ENCODE measurements at places on chromosomes 3 and 15.
A peak's percentile ranks its signal among the peaks of the same experiment; 100 is the strongest.

DNA sequence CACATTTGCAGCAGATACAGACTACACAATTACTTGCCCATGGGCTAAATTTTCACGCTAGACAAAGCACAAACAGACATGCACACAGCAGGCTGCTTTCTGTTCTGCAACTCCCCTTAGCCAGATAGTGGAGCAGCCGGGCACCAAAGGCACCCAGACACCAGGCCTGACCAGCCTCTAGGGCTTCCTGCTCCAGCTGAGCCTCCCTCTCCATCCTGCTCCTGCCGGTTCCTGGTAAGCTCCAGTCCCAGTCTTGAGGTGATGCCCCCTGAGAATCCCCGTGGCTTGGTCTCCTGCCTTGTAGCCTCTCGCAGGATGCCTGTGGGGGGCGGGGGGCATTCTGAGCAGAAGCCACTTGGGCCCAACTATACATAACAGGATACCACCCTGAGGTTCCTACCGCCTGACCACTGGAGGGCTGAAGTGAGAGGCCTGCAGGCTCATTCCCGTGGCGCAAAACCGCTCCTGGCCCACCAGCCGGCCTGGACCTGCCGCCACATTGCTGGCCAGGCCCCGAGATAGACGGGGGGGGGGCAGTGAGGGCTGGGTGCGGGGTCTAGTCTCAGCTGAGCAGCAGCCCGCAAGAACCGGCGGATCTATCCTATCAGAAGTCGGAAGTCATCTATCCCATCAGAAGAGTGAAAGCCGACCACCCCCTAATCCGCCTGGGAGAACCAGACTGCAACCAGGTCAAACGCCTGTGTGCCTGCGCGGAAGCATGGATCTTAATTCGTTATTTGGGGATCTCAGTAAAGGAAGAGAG lies 3.9 kb downstream of the FOXL2 start:
- DNase-seq, result no peak

GRCh38 chr3:144626835-144627234 lies 655.2 kb downstream of the DIPK2A start:
- DNase-seq, result no peak

GRCh38 chr3:153762411-153763235 lies 358.6 kb upstream of the ARHGEF26 start:
- DNase-seq, result no peak

GRCh38 chr3:55858302-55858701 lies 371.2 kb upstream of the WNT5A start:
- no peak for DNase-seq

- no peak for DNase-seq
These were observed 601.2 kb upstream of the KCNMB2 start for GRCh38 chr3:177935047-177935446.

- DNase-seq, result no peak
These were observed 17.5 kb upstream of the GNAT1 start for GRCh38 chr3:50173685-50174516.

- no peak for DNase-seq
These were observed 81.9 kb downstream of the PDE8A start for GRCh38 chr15:85063522-85064079.

- DNase-seq, result no peak
These were observed 5.6 kb downstream of the FAM98B start for GRCh38 chr15:38459480-38459879.

DNA sequence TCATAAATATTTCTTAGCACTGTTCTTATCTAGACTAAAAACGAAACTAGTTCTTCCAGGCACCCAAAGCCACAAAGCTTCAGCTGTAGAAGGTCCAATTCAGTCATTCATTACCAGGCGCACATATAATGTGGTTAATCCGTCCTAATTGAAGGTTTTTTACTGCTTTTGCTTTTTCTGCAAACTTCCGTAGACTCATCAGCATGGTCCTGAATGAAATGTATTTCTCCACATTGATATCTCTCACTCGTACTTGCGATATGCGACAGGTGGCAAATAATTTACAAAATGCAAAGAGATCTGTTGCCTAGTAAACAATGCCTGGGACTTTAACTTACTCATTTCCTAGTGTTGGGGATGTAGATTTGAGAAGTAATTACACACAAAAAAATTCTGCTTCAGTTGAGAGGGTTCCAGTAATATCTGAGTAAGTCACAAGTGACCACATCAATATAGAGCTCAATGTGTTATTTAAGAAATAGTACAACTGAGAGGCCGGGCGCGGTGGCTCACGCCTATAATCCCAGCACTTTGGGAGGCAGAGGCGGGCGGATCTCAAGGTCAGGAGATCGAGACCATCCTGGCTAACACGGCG lies 75.0 kb upstream of the MBNL1 start:
- DNase-seq, result no peak

GRCh38 chr3:5390936-5391625 lies 203.6 kb downstream of the EDEM1 start:
- DNase-seq, result no peak

GRCh38 chr3:12903881-12904280 lies 62.5 kb upstream of the RPL32 start:
- no peak for DNase-seq

DNA sequence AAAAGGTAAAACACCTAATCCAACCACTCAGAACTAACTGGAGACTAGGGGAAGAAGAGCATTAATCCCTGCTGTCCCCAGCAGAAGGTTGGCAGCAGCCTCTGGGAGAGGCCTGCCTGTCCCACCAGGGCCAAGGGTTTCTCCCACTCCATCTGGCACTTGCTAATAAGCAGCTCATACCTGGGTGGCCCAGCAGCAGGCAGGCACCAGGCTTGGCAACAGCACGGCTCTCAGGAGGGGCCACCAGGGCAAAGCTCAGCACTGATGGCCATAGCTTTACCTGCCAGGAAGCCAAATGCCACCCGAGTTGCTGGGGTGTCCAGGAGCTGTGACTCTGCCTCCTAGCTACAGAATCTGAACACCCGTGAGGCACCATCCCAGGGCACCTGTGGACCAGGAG lies 58.3 kb downstream of the BOC start:
- DNase-seq, result no peak

DNA sequence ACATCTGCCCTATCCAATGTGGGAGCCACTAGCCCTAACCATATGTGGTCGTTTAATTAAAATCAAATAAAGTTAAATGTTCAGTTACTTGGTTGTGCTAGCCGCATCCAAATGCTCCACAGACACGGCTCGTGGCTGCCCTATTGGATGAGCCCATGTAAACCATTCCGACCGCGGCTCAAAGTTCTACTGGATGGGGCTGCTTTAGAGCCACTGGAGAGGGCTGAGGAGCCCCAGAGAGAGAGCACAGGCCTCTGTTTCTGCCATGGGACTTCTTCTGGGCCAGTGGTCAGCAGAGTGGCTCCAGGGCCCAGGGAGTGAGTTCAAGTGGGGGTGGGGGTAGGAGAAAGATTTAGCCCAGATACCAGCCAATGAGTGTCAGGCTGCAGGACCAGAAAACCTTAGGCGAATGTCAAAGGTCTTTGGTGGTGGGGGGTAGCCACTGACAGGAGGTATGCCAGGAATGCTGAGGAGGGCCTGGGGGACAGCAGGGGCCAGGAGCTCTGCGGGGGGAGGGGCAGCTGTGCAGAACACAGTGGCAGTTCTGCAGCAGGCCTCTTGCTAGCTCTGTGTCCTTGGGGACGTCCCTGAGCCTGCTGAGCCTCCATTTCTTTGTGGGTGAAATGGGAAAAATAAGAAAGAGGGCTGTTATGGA lies 30.1 kb downstream of the SPSB4 start:
- DNase-seq, result no peak

DNA sequence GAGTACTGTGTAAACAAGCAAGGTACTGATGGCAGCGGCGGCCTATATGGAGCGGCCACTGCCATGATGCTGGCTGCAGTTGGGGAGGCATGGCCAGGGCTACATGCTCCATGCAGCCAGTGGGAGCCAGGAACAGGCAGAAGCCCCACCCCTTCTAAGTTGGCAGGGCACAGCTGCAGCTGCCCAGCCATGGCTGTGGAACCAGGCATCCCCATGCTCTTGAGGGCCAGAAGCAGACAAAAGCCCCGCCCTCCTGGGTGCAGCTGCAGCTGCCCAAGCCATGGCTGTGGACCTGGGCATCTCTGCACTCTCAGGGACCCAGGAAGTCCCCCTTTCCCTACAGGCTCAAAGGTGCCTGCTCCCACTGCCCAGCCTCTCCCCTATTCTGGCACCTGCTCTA lies 150.9 kb downstream of the FMN1 start:
- DNase-seq, result no peak

- DNase-seq, result no peak
These were observed 4.2 kb downstream of the CCDC71 start for GRCh38 chr3:49161808-49162530.

DNA sequence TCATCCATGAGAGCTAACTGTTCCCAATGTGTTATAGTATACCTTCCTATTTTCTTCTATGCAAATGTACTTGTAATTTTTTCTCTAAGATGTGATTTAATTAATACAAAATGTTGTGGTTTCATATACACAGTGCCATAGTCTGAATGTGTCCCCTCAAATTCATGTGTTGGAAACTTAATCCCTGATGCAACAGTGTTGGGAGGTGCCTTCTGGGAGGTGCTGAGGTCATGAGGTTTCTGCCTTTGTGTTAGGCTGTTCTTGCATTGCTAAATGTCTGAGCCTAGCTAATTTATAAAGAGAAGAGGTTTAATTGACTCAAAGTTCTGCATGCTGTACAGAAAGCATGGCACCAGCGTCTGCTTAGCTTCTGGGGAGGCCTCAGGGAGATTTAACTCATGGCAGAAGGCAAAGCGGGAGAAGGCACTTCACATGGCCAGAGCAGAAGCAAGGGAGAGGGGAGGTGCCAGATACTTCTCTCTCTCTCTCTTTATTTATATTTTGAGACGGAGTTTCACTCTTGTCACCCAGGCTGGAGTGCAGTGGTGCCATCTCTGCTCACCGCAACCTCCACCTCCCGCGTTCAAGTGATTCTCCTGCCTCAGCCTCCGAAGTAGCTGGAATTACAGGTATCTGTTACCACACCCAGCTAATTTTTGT lies 34.7 kb upstream of the BNIP2 start:
- no peak for DNase-seq

DNA sequence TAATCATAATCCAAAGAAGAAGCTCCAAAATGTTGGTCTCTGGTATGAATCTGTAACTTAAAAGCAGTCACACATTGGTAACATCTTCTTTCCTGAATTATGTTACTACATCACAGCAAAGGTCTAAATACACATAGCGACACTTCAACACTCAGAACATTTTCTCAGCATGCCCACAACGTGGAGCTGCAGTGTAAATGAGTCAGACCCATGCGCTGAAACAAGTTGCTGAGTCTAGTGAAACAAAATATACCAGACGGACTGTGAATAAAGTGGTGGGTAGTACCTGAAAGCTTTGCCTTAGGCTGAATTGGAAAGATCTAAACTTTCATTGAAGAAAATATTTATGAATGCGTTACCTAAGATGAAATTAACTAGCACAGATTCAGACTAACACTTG lies 33.2 kb upstream of the GOLGA8B start:
- no peak for DNase-seq

DNA sequence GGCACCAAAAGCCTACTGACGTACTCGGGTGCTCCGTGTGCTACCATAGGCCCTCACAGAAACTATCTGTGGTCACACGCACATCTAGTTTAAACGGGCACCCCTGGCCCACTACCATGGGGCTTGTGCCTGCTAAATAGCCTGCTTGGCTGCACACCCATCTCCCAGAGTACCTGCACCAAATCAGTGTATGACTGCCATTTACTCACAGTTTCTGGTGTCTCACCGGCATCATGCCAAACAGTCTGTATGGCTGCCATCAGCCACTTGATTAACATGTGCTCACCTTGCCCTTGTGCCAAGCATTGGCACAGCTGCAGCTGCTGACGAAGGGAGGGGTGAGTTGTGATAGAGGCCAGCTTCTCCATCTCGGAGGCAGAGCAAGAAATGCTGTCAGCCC lies 232.7 kb downstream of the IGSF11 start:
- no peak for DNase-seq

DNA sequence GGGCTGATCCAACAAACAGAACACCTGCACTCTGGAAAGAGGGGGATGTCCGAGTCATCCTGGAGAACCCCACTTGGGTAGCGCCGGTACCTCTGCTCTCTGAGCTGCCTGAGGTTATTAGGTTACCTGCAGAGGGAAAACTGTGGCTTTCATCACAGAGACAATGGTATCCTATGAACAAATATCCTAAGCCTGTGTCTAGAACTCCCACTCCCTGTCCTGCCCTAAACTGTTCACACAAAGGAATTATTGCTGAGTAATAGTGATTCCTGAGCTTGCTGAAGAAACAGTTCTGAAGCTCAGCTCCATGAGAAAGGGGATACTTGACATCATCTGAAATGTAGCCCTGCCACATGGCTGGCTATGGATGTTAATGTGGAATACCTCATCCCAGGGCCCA lies 31.9 kb upstream of the WNT5A start:
- no peak for DNase-seq

DNA sequence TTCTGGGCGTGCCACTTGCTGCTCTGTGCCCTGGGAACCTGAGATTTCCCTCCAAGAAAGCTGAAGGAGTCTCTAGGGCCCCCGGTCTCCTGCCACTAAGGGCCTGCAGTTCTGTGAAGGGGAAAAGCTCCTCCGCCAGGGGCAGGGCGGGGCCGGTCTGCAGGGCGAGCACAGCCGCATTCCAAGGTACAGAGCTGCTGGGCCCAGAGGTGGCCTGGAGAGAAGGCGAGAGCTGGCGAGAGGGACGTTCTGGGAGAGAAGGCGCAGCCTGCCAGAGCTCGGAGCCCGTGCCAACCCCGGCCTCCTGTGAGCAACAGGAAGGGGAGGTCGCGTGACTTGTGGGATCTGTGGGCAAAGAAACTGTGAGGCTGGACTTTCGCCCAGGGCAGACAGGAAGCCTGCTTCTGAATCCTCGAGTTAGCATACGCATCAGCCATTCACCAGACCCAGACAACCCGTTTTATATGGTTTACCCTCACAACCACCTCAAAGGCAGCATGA lies 500.4 kb downstream of the SHQ1 start:
- DNase-seq, result peak; percentile 92

DNA sequence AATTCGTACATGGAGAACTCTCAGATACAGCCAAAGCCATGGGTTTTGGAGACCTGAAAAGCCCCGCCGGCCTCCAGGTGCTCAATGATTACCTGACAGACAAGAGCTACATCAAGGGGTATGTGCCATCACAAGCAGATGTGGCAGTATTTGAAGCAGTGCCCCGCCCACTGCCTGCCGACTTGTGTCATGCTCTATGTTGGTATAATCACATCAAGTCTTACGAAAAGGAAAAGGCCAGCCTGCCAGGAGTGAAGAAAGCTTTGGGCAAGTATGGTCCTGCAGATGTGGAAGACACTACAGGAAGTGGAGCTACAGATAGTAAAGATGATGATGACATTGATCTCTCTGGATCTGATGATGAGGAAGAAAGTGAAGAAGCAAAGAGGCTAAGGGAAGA lies 23.5 kb downstream of the MYO5A start:
- no peak for DNase-seq

GRCh38 chr3:189389346-189389745 lies 217.6 kb downstream of the TPRG1 start:
- no peak for DNase-seq

GRCh38 chr15:52427804-52428203 lies 100.9 kb downstream of the MYO5A start:
- no peak for DNase-seq

GRCh38 chr3:36764704-36765038 lies 318 bp upstream of the DCLK3 start:
- DNase-seq, result no peak

DNA sequence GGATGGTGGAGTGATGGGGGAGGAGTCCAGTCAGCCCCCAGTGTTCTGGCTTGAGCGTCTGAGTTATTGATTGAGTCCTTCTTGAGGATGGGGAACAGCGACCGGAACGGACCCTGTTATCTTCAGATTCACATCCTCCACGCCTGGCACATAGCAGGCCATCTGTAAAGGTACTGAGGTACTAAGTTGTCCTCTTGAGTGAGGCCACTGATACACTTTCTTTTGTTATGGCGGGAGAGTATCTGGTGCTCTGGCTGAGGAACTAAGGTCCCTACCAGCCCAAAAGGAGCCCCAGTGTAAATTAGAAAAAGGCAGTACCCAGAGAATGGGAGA lies 16.7 kb upstream of the HRH1 start:
- no peak for DNase-seq
